GM23248 (cell line): ENCODE measurements at places on chromosomes 16 and 17. TPM values are rescaled to one million over a fixed set of nuclear protein-coding genes. Genes with fewer than 3 reads are reported as not detected.

DNA sequence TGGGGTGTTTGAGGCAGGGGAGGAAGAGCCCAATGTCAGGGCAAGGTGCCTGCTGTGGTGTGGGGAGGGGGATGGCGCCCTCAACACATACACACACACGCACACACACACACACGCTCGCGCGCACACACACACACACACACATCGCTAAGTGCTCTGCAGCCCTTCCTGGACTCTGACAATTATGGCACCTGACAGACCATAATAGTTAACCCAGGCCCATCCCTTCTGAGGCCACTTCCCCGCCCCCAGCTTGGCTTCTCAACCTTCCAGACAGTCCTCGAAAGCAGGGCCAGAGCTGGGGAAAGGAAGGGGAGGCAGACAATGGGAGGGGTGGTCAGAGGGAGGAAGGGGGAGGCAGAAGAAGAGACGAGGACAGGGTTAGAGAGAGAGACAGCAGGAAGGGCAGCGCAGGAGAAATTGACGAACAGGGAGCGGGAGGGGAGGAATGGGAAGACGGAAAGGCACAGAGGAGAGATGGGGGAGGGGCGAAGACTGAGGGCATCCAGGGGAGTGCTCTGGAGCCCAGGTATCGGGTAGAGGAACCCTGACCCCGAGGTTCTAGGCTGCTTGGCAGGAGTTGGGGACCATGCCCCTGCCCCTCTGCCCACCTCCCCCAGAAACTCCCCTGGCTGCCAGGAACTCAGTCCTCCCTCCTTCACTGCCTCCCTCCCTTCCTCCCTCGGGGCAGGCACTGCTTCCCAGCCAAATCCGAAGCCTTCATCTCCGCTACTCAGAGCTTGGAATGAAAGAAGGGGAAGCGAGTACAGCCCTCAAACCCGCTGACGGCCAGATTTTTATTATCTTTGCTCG is 4.0 kb downstream of the SRCIN1 start:
- no peak overlapping the region for H3K4me3 ChIP-seq
- H3K36me3 ChIP-seq = no peaks in the 10 kb centered on the region
- DNase-seq = no peak
- peaks cover 32% of the 10 kb centered on the region for H3K27me3 ChIP-seq
- H3K27ac ChIP-seq = no peak overlapping the region

- peaks cover 6% of the 10 kb centered on the region for H3K4me1 ChIP-seq
- no peaks in the 10 kb centered on the region for H3K27me3 ChIP-seq
- no peak overlapping the region for H3K4me3 ChIP-seq
- DNase-seq = no peak
These were observed 18.3 kb downstream of the ZSWIM7 start for GRCh38 chr17:15981208-15981607.

DNA sequence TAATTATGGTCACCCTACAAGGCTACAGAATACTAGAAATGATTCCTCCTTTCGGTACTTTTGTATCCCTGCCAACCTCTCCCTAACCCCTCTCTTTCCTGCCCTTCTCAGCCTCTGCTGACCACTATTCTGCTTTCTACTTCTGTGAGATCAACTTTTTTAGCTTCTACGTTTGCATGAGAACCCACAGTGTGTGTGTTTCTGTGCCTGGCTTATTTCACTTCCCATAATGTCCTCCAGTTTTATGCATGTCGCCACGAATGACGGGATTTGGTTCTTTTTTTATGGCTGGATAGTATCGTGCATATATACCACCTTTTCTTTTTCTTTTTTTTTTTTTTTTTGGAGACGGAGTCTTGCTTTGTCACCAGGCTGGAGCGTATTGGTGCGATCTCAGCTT is 92.1 kb downstream of the RAP1GAP2 start:
- H3K27ac ChIP-seq = no peak overlapping the region
- H3K27me3 ChIP-seq = no peaks in the 10 kb centered on the region
- H3K36me3 ChIP-seq = no peaks in the 10 kb centered on the region

- H3K4me1 ChIP-seq = peaks cover 29% of the 10 kb centered on the region
- DNase-seq = no peak
- H3K27ac ChIP-seq = no peak overlapping the region
- H3K36me3 ChIP-seq = no peaks in the 10 kb centered on the region
These were observed 17.1 kb downstream of the C1QTNF1 start for GRCh38 chr17:79041041-79041570.

C1QTNF8 gene
- not detected in 2 replicates for total RNA-seq

NGFR gene
- 0.25 and 0.43 TPM in 2 replicates for total RNA-seq
